ENCODE measurements at places on chromosomes 12 and 14.

GRCh38 chr12:95351748-95352147 lies 122.2 kb upstream of the METAP2 start:
- DNase-seq, result no peak

- DNase-seq, result no peak
Measured at GRCh38 chr14:55881577-55882241, 236.5 kb upstream of the PELI2 start.

GRCh38 chr12:113770389-113770865 lies 195.7 kb downstream of the RBM19 start:
- no peak for DNase-seq

GRCh38 chr12:42728770-42729534 lies 139.4 kb upstream of the PRICKLE1 start:
- no peak for DNase-seq

- no peak for DNase-seq
Measured at GRCh38 chr12:46177025-46177424, 91.8 kb downstream of the SLC38A1 start.
